ENCODE measurements at places on chromosomes 3 and 15. TPM values are rescaled to one million over a fixed set of nuclear protein-coding genes. Genes with fewer than 3 reads are reported as not detected.

GRCh38 chr15:61479613-61480012 is 250.5 kb upstream of the RORA start:
- DNase-seq, result no peak

DNA sequence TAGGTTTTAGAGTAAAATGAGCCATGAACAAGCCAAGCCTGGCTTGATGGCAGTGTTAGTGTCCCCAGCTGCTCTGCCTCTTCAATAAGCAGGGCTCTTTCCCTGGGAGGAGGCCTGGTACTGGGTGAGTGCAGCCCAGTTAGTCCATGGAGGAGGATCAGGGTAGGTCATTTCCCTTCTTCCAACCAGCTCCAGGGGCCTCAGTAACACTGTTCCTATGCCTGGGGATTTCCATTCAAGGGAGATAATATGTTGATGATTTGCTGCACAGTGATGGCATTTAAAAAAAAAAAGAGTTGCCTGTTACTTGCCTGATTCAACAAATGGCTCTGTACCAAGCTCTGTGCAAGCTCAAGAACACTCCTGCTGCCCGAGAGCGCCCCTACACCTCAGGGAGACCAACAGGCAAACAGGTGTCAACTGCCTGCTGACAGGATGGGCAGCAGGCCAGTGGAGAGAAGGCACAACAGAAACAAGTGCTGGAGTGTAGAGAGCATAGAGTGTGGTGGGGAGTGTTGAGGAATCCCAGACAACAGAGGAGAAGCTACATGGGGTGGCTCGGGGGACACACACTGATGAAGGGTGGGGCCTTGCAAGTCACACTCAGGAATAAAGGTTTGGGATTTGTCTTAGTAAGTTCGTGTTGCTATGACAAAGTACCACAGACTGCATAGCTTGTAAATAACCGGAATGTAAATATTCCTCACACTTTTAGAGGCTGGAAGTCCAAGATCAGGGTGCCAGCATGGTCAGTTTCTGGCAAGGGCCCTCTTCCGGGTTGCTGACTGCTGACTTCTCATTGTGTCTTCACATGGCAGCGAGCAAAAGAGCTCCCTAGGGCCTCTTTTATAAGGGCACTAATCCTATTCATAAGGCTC is 78.6 kb upstream of the PXYLP1 start:
- DNase-seq, result no peak

DNA sequence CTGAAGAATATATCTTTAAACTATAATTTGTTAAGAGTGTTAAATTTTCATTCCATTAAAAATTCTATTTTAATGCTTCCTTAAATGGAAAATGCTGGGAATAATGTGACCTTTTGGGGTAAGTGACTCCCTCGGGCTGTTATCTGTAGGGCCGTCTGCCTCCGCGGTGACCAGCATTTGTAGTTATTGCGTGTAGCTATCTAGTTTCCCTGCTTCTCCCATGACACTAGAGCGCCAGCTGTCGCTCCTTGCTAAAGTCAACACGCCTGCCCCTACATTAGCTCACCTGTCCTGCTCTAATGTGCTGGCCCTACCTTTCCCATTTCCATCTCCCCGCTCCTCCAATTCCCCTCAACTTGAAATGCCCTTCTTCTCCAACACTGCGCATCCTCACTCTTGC is 12.4 kb upstream of the CHRM5 start:
- DNase-seq, result no peak

- DNase-seq, result no peak
Observed at GRCh38 chr3:50624634-50625033, 7.7 kb downstream of the MAPKAPK3 start.

- DNase-seq, result no peak
Observed at GRCh38 chr3:100591411-100591810, 18.0 kb upstream of the ADGRG7 start.

DNA sequence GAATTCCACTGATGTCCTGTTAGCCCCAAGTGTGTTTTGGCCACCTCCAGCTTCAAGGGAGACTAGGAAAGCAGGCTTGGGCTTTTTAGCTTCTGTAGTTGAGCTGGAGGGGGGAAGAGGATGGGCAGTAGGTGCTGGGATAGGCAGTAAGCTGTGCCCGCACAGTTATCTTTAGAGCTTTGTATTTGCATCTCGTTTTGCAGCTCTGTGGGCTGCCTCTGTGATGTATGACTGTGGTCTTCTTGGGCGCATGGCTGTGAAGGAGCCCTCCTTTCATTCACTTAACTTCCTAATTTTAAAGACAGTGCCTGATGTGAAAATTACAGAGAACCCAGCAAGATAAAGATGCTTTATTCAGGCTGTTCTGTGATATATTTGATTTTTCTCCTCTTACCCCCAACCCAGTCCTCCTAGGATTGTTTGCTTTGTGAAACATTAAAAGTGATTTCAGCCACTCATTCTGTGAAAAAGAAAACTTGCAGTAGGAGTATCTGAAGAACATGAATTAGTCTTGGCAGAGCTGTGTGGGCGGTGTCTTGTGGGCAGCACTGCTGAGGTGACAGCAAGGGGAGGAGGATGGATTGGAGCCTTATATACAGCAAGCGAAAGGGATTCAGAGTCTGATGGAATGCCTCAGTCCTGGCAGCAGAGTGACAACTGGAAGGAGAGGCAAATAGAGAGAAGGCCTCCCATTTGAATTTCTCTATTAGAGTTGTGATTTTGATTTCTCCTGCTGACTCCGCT is 74.3 kb downstream of the LARS2 start:
- no peak for DNase-seq

CPNE9 gene
- not detected for total RNA-seq

DPPA2 gene
- not detected for total RNA-seq

LDHAL6B gene
- not detected for total RNA-seq

CLSTN2 gene
- 1.6 TPM for total RNA-seq

Data from glomerular endothelial cell (primary cell).